ENCODE measurements at places on chromosomes 5 and 9. TPM values are rescaled to one million over a fixed set of nuclear protein-coding genes. Genes with fewer than 3 reads are reported as not detected.

The PAPPA gene
- total RNA-seq, result 1.3 TPM

The LCN1 gene
- not detected for total RNA-seq

The GLIPR2 gene
- total RNA-seq, result 1.9 TPM

The ENTPD2 gene
- total RNA-seq, result 1.4 TPM

The LPAR1 gene
- 22.9 TPM for total RNA-seq

The ACER2 gene
- total RNA-seq, result 6.2 TPM

The HSPA9 gene
- total RNA-seq, result 268 TPM

The CD180 gene
- not detected for total RNA-seq

The ZDHHC21 gene
- 3.8 TPM for total RNA-seq

The FCHO2 gene
- 10.2 TPM for total RNA-seq

The DNM1 gene
- total RNA-seq, result 1.5 TPM

The NR4A3 gene
- total RNA-seq, result 0.21 TPM
